Uterus (tissue), 4 donors: ENCODE measurements at places on chromosomes 7 and 10. TPM values are rescaled to one million over a fixed set of nuclear protein-coding genes. Genes with fewer than 3 reads are reported as not detected.

Gene HOXA9
- total RNA-seq = 26.4 TPM

Gene SUN3
- total RNA-seq = not detected

Gene KIF11
- 1.0 TPM for total RNA-seq

Gene CYP3A4
- 0.18 TPM for total RNA-seq

Gene CAPZA2
- total RNA-seq = 142 TPM

Gene OR2A42
- not detected for total RNA-seq

Gene FRMD4A
- 5.6 TPM for total RNA-seq

Gene MDFIC
- 71.4 TPM for total RNA-seq

Gene TMEM225B
- total RNA-seq = 0.29 TPM

Gene CPA2
- total RNA-seq = not detected

Gene EBLN1
- 0.21 TPM for total RNA-seq

Gene RGR
- total RNA-seq = not detected

Gene ANKRD61
- total RNA-seq = not detected

DNA sequence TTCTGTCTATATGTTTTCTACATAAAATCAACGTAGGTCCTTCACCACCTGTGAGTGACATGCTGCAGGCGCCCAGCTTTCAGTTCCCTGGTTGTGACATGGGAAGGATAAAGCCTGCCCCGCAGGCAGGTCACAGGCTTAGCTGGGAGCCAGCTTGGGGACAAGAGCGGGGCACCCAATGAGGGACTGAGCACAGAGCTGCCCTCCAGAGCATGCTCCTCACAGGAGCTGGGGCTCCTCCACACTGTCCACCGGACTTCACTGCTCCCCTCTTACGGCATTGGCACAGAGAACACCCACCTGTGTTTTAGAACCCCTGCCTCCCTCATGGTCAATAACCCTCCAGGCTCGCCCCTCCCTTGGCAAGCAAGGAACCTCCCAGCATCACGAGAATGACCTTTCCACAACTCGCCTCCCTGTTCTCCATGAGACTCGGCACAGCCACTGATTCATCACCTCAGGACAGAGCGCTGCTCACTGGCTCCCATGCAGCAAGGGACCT lies 187.1 kb downstream of the TNS3 start:
- DNase-seq = peak; percentile 2

DNA sequence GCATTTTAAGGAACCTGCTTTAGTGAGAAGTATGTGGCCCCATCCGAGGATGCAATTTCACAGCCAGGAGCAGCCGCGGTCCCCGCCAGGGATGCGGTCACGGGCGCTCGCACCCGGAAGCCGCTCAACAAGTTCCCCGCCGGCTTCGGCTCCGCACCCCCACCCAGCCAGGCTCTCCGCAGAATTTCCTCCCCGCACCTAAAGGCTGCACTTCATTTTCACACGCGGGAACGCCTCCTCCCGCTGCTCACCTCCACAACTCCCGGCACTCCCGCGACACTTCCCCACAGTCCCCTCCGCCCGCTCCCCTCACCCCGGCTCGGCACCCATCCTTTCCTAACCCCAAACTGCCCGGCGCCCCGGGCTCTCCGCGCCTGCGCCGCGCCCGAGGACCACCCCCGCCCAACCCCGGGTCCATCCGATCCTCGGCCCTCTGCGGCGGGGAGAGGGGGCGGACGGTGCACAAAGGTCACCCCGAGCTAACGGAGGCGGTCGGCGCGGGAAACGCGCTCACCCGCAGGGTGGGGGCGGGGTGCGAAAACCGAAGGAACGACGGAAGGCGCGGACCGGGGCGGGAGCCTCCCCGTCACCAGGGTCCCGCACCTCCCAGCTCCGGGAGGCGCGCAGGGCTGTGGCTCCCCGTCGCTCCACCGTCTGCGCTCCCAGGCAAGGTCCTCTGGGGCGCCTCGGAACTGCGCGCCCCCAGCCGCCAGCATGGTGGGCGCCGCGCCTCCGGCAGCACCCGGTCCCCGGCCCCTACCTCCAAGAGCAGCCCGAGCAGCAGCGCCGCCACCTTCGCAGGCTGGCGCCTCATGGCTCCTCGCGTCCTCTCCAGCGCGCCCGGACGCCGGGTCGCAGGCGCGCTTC lies 558 bp downstream of the VOPP1 start:
- peak; percentile 52 for DNase-seq

DNA sequence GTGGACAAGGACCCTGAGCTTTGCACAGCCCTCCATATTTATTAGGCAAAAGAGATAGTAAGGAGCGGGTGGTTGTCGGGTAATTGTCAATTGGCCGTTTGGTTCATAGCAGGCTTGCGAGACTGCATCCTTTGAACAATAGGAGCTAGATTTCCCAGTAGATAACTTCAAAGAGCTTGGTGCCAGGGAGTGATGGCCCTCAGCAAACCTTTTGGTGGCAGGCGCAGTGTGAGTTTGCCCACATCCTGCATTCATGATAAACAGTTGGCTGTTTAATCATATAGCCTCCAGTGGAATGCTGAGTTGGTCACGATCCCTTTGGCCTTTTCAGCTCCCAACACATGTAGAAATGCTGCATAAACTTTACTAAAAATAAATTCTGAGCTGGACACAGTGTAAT lies 156.9 kb downstream of the AKR1D1 start:
- no peak for DNase-seq

- no peak for DNase-seq
Measured at GRCh38 chr10:7243139-7243538, 167.7 kb downstream of the SFMBT2 start.

- DNase-seq = peak; percentile 55
Measured at GRCh38 chr7:35906191-35906908, 105.5 kb downstream of the SEPTIN7 start.

- no peak for DNase-seq
Measured at GRCh38 chr10:70538731-70539338, 60.3 kb downstream of the PALD1 start.

DNA sequence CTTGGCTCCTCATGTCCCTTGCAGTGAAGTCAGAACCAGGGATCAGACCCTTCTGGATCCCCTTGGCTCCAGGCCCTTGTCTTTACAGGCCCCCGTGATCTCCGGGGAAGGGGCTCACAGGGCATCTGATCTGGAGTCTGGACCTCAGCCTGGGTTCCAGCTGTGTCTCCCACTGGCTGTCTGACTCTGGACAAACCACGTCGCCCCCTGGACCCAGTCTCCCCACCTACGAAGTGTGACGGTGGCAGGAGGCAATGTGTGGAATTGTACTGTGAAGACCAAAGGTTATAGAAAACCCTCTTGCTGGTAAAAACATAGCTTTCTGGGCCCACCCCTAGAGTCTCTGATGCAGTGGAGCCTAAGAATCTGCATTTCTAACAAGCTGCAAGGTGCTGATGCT lies 15.5 kb upstream of the C10orf71 start:
- DNase-seq = no peak

DNA sequence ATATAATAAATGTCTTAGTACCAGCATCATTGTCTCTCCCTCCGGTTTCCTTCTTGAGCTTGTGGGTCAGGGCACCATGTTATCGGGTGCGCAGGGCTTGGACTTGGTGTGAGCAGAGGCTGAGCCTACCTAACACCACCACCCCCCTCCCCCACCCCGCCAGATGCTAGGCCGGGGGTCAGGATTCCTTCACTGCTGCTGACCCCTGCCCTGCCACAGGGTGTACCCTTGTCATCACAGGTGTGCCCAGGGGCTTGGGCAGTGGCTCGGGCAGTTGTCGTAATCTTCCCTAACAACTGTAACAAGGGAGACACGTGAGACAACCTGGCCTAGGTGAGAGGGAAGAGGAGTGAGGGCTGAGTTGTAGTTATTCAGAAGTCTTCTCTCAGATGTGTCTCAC lies 12.6 kb upstream of the NFKB2 start:
- no peak for DNase-seq

GRCh38 chr10:122590153-122590552 lies 29.6 kb downstream of the DMBT1 start:
- no peak for DNase-seq

GRCh38 chr7:80060218-80060806 lies 74.3 kb upstream of the GNAI1 start:
- no peak for DNase-seq

GRCh38 chr7:68744036-68744435 lies 854.2 kb upstream of the AUTS2 start:
- DNase-seq = no peak

- DNase-seq = no peak
Measured at GRCh38 chr7:86768967-86769760, 125.5 kb downstream of the GRM3 start.

GRCh38 chr10:103814626-103815370 lies 40.6 kb downstream of the SH3PXD2A start:
- no peak for DNase-seq

- DNase-seq = no peak
Measured at GRCh38 chr7:127609297-127609696, 8.6 kb downstream of the PAX4 start.

DNA sequence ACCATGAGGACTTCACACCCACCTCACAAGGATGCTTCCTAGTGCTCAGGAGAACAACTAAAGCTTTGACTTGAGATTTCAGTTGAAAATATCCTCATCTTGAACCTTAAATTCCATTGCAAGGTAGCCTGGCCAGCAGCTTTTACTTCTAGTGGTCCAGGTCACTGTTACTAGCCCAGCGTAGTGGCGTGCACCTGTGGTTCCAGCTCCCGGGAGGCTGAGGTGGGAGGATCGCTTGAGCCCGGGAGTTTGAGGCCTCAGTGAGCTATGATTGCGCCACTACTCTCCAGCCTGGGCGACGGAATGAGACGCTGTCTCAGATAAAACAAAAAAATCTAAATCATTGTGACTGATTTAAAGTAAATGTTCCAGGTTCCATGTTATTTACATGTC lies 28.3 kb upstream of the PRKAR1B start:
- no peak for DNase-seq

DNA sequence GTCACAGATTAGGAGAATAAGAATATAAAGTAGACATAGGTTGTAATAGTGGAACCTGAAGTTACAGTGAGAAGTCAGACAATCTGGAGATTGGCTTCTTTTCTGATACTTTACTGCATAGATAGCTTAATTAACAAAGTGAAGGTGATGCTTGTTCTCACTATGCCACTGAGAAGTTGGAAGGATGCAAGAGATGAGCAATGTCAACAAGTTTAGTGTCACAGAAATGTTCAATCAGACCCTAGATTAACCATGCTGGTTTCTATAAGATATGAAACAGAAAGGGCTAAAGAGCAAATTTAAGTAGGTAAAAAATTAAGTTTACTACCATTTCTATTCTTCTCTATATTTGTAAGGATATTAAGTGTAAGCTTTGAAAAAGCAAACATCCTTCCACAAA lies 838.6 kb upstream of the SORCS1 start:
- no peak for DNase-seq

- no peak for DNase-seq
Measured at GRCh38 chr10:108801775-108802517, 1121.4 kb downstream of the XPNPEP1 start.

DNA sequence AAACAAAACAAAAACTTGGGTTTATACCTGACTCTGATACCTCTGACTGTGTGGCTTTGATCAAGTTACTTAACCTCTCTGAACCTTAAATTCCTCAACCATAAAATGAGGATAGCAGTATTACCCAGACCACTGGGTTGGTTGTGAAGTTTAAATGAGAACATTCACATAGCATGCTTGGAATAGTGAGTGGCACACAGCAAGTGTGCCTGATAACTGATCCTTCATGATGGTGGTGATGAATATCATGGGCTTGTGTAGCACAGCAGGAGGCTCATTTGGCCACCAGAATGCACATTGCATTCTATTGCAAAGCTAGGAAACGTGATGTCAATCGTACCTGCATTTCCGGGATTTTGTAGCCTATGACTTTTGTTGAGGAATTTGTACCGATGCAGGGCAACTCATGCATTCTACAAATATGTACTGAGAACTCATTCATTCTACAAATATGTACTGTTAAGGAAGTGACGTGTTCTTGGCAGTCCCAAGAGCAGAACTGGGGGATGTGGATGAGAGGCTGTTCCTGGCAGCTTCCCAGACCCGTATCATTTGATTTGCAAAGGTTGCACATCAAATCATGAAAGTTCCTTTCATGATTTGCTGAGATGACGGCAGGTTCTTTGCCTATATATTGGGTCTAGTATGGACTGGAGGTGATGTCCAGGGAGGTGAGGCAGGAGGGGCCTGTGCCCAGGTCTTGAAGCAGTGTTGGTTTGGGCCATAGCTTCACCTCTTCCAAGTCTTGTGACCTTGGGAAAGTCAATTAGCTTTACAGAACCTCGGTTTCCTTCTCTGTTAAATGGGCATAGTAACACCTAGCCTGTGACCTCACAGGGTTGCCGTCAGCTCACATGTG lies 94.6 kb upstream of the SMNDC1 start:
- no peak for DNase-seq

DNA sequence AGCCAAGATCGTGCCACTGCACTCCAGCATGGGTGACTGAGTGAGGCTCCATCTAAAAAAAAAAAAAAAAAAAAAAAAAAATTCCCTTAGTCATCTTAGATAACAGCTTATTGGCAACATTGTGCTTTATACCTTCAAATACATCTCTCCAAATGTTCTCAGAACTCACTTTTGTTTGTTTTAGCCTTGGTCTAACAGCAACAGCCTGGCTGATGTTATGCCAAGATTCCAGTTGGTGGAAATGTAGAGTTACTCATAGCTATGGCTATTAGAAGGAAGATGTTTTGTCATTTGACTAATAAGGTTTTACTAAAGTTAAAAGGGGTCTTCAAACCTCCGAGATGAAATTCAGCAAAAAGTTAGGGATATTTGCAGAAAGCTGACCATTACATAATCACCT lies 481.4 kb downstream of the NEBL start:
- DNase-seq = no peak

DNA sequence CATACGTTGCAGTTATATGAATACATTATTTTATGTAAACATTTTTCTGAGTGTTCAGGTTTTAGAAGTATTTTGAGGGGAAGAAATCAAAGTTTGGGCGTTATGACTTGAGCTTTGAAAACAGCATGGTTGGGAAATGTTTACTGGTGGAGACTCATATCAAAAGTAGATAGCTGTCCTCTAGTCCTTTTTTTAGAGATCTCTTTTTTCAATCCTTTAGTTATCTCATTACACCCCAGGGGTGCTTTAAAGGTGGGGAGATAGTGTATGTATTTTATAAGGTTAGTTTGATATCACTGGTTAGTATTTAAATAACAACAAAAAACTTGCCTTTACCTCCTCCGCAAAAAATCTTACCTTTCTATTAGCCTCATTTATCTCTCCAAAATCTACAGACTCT lies 2.3 kb downstream of the DMTF1 start:
- DNase-seq = no peak

DNA sequence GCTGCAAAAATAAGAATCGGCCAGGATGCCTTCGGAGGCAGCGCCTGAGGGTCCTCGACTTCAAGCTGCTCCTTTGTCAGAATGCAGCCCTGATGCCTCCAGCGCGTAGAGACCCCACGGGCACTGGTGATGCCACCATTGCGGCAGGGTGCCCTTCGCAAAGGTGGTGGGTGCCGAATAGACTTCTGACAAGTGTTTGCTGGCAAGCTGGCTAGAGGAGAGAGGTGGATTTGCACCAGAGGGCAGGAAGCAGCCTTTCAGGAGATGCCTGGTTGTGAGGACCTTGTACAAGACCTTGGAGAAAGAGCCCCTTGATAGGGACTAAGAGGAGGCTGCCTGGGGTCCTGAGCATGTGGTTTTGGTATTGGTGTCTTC lies 103.2 kb upstream of the PPIF start:
- DNase-seq = no peak

DNA sequence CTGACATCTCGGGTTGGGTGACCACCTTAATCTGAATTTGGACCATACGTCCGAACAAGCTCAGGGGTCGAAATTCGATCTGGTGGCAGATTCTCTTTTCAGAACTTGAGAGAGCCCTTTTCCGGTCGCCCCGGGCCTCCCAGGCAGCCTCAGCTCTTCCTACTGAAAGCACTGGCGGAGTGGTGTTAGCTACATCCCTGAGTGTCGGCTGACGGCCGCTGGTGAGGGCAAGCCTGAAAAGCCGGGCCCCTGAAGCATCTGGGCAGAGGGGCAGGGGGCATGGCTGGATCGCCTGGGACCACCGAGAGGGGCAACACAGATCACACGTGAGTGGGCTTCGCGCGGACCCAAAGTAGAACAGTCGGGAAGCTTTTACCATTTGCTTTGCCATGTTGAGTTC lies 116.1 kb downstream of the SMURF1 start:
- no peak for DNase-seq
